Aortic smooth muscle cell (primary cell): ENCODE measurements at places on chromosomes 7 and 10. TPM values are rescaled to one million over a fixed set of nuclear protein-coding genes. Genes with fewer than 3 reads are reported as not detected.

CYP2C19 gene
- total RNA-seq, result not detected in 2 replicates

WEE2 gene
- total RNA-seq, result not detected in 2 replicates

C10orf53 gene
- not detected in 2 replicates for total RNA-seq

DPYSL4 gene
- 2.6 and 4.6 TPM in 2 replicates for total RNA-seq

DYNC1I1 gene
- total RNA-seq, result 3.2 and 3.5 TPM in 2 replicates

INTS15 gene
- 6.1 and 6.3 TPM in 2 replicates for total RNA-seq

PLPP4 gene
- total RNA-seq, result 0.25 TPM in 1 of 2 replicates, not detected in the other

MDFIC gene
- total RNA-seq, result 31.0 and 36.6 TPM in 2 replicates
